Right atrium auricular region (tissue), 2 donors: ENCODE measurements at places on chromosomes 13 and 19. TPM values are rescaled to one million over a fixed set of nuclear protein-coding genes. Genes with fewer than 3 reads are reported as not detected.

GRCh38 chr19:31890230-31890629, 455.2 kb upstream of the ZNF507 start:
- H3K4me3 ChIP-seq = no peak overlapping the region
- H3K4me1 ChIP-seq = no peaks in the 10 kb centered on the region
- H3K27me3 ChIP-seq = no peaks in the 10 kb centered on the region
- no peak overlapping the region for H3K27ac ChIP-seq
- H3K36me3 ChIP-seq = no peaks in the 10 kb centered on the region

TMEM259 gene
- total RNA-seq = 129 TPM

TMEM59L gene
- total RNA-seq = 2.2 TPM

SAFB2 gene
- total RNA-seq = 16.1 TPM

PRR22 gene
- total RNA-seq = 0.67 TPM

DNA sequence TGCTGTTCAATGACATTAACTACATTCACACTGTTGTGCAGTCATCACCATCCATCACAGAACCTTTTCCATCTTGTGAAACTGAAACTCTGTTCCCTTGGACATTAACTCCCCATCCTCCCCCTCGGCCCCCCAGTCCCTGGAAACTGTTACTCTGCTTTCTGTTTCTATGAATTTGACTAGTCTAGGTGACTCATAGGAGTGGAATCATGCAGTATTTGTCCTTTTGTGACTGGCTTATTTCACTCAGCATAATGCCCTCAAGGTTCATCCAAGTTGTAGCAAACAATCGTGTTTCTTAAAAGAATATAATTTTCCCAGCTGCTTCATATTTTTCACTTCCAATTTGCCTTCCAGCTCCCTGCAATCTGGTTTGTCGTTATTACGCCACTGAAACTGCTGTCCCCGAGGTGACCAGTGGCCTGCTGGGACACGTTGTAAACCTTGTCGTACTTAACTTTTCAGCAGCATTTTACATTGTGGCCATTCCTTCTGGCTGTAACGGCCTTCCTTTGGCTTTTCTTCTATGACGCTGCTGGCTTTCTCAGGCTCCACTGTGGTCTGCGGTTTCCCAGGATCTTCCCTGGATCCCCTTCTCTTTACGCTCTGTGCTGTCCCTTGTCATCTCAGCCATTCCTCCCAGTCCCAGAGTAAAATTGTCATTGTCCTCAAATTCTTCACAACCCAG, 74.0 kb downstream of the DHRS12 start:
- H3K27ac ChIP-seq = peak overlapping the region; percentile 66
- no peak overlapping the region for H3K4me3 ChIP-seq
- peak; percentile 85 for DNase-seq

- no peaks in the 10 kb centered on the region for H3K27me3 ChIP-seq
- H3K36me3 ChIP-seq = no peaks in the 10 kb centered on the region
- DNase-seq = no peak
- no peaks in the 10 kb centered on the region for H3K4me1 ChIP-seq
- no peak overlapping the region for H3K27ac ChIP-seq
Measured at GRCh38 chr13:63542770-63543169, 2127.1 kb upstream of the PCDH20 start.

GRCh38 chr13:51618626-51619025, 34.4 kb downstream of the WDFY2 start:
- no peaks in the 10 kb centered on the region for H3K27me3 ChIP-seq
- peaks cover 42% of the 10 kb centered on the region for H3K4me1 ChIP-seq
- H3K4me3 ChIP-seq = no peak overlapping the region
- H3K36me3 ChIP-seq = no peaks in the 10 kb centered on the region

- H3K4me3 ChIP-seq = no peak overlapping the region
- no peak for DNase-seq
- H3K4me1 ChIP-seq = no peaks in the 10 kb centered on the region
Measured at GRCh38 chr13:110319397-110319773, 12.3 kb downstream of the COL4A2 start.

KIR3DL2 gene
- not detected for total RNA-seq

PTGIR gene
- 7.0 TPM for total RNA-seq

- no peak overlapping the region for H3K4me3 ChIP-seq
- no peak for DNase-seq
- H3K27ac ChIP-seq = no peak overlapping the region
- H3K4me1 ChIP-seq = no peaks in the 10 kb centered on the region
- H3K36me3 ChIP-seq = no peaks in the 10 kb centered on the region
Measured at GRCh38 chr13:84137292-84137691, 255.0 kb upstream of the SLITRK1 start.

DNA sequence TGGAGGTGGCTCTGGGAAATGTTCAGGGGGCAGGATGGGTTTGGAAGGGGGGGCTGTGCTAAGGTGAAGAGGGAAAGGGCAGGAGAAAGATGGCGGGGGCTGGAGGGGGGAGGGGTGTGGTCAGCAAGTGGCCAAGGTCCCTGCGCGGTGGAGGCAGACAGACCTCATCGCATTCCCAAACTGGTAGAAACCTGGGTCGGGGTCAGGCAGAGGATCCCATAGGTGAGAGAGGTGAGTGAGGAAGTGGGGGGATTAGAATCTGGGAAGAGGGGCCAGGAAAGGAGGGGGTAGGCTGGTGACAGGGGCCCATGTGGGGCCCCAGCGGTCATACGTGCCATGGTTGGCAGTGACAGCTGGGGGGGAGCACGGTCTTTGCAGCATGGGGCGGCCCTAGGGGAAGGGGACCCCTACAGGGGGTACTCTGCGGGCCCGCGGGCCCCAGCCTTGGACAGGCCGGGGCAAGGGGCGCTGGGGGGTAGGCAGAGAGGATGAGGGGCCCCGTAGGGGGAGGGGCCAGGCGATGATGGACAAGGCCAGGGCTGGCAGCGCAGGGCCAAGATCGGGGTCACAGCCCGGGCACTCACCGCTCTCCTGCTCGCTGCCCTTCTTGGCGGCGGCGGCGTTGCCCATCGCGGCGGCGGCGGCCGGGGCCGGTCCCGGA, 514 bp downstream of the PRKACA start:
- DNase-seq = no peak
- peak overlapping the region; percentile 96 for H3K27ac ChIP-seq
- H3K4me3 ChIP-seq = peak overlapping the region; percentile 94
- H3K4me1 ChIP-seq = peaks cover 74% of the 10 kb centered on the region

ISOC2 gene
- 92.2 TPM for total RNA-seq

GRCh38 chr19:17766543-17767131, 15.4 kb downstream of the FCHO1 start:
- H3K27ac ChIP-seq = no peak overlapping the region
- H3K4me1 ChIP-seq = peaks cover 10% of the 10 kb centered on the region
- H3K27me3 ChIP-seq = no peaks in the 10 kb centered on the region
- DNase-seq = peak; percentile 82

DNA sequence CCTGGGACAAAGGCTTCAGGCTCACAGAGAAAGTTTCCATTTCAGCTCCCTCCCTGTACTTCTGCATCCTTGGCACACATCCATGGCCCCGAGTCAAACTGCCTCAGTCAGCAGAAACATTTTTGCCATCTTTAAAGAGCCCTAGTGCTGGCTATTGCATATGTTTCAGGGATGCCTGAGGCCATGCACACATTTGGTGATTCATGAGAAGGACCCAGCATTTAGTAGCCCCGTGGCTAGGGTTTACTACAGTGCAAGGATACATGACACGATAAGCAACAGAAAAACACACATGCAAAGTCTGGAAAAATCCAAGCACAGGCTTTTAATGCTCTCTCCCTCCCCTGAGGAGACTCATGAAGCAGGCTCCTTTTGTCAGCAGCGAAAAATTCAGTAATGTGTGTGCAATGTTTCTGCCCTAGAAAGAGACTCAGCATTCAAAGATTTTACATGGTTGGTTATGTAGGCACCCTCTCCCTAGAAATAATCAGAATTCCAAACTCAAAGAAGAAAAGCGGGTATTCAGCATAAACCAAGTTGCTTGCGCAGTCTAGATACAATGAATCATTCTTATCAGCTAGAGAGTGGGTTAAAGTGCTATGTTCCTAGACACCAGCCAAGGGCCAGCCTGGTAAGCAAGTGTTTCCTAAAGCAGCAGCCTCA, 17.6 kb downstream of the ACOD1 start:
- no peaks in the 10 kb centered on the region for H3K36me3 ChIP-seq
- H3K4me1 ChIP-seq = peaks cover 10% of the 10 kb centered on the region
- peak; percentile 68 for DNase-seq
- H3K4me3 ChIP-seq = no peak overlapping the region
- H3K27me3 ChIP-seq = no peaks in the 10 kb centered on the region
- H3K27ac ChIP-seq = no peak overlapping the region

DNA sequence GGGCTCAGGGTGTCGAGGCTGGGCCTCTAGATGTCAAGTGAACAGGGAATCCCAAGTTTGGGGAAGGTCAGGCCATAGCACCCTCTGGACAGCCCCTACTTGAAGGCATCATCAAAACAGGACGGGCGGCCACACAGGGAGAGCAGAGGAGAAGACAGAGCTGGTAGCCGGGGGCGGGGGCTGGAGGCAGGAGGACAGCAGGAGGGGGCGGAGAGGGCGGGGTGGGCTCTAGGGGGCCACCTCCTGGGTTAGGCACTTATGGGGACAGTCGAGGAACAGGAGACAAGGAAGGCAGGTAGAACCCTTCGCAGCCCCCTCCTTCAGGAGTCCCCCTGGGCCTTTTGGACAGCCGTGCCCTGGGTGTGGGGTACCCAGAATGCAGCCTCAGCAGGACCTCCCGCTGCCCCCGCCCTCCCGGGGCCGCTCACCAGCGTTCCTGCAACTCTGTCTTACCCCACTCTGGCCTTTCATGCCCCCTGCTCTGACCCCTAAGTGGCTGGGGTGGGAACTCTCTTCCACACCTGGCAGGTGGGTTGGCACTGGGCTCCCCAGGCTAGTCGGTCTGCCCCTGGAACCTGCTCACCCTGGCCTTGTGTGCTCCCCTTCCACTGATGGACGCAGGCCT, 5.8 kb downstream of the SSBP4 start:
- no peaks in the 10 kb centered on the region for H3K27me3 ChIP-seq
- peak overlapping the region; percentile 77 for H3K27ac ChIP-seq
- H3K4me1 ChIP-seq = no peaks in the 10 kb centered on the region
- no peak for DNase-seq

IL11 gene
- not detected for total RNA-seq

DNA sequence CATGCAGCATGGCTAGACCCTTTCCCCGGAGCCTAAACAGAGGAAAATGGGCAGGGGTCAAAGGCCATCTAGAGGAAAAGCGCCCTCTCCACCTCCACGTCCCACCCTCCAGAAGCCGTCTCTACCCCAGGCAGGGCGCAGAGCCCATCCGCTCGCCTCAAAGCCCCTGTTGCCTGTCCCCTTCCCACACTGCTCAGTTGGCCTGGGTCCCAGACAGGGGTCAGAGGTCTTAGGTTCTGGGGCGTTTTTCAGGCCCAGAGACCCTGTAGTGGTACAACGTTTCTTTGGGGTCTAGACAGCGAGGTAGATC, 285 bp downstream of the TMEM143 start:
- H3K36me3 ChIP-seq = no peaks in the 10 kb centered on the region
- DNase-seq = peak; percentile 58
- H3K27me3 ChIP-seq = no peaks in the 10 kb centered on the region
- H3K4me3 ChIP-seq = peak overlapping the region; percentile 50
- H3K4me1 ChIP-seq = peaks cover 6% of the 10 kb centered on the region

- no peak within 1 kb of the TSS for H3K4me3 ChIP-seq
- DNase-seq = no peak
- no peaks in the 10 kb centered on the region for H3K36me3 ChIP-seq
- H3K4me1 ChIP-seq = no peaks in the 10 kb centered on the region
Measured at GRCh38 chr19:5839065-5840017, at the start of gene FUT6. Gene FUT6, minus strand, starts transcription at chr19:5839702. Its CDS starts 7,135 bp downstream, at chr19:5832567.

MADCAM1 gene
- not detected for total RNA-seq

DNA sequence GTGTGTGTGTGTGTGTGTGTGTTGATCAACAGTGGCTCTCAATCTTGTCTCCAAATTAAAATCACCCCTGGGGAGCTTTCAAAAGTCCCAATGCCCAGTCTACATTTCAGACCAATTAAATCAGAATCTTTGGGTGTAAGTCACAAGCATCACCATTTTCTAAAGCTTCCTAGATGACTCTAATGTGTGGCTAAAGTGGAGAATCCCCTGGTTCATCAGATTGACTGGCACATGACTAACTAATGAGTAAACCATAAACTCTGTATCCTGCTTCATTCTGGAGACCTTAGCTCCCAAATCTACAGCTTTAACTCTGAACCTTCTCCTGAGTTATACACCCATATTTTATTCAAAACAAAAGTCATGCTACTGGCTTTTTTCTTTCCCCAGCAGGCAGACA, 131.3 kb downstream of the SUCLA2 start:
- no peaks in the 10 kb centered on the region for H3K4me1 ChIP-seq
- H3K36me3 ChIP-seq = no peaks in the 10 kb centered on the region
- H3K4me3 ChIP-seq = no peak overlapping the region

DNA sequence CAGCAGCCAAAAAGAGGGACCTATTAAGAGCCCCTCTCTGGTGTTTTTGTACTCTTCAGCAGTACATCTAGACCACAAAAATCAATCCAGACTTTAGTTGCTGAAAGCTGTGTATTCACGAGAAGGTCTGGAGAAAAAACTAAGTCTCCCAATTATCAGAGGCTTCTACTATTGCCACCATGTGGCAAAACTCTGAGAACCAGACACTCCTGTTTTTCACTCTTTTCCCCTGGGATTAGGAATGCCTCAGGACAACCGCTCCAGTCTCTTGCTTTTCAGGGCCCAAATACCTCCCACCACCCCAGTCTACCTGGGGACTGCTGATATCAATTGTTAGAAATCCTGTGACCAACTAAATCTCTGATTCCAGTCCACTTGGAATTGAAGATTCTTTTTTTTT, 30.1 kb upstream of the OBI1 start:
- no peaks in the 10 kb centered on the region for H3K36me3 ChIP-seq
- H3K4me3 ChIP-seq = no peak overlapping the region
- H3K4me1 ChIP-seq = no peaks in the 10 kb centered on the region

SLAIN1 gene
- total RNA-seq = 21.9 TPM

GRCh38 chr13:44146138-44146537, 227.5 kb upstream of the SERP2 start:
- peaks cover 17% of the 10 kb centered on the region for H3K4me1 ChIP-seq
- no peak for DNase-seq
- H3K36me3 ChIP-seq = no peaks in the 10 kb centered on the region
- no peak overlapping the region for H3K27ac ChIP-seq
- no peak overlapping the region for H3K4me3 ChIP-seq
- no peaks in the 10 kb centered on the region for H3K27me3 ChIP-seq

DNA sequence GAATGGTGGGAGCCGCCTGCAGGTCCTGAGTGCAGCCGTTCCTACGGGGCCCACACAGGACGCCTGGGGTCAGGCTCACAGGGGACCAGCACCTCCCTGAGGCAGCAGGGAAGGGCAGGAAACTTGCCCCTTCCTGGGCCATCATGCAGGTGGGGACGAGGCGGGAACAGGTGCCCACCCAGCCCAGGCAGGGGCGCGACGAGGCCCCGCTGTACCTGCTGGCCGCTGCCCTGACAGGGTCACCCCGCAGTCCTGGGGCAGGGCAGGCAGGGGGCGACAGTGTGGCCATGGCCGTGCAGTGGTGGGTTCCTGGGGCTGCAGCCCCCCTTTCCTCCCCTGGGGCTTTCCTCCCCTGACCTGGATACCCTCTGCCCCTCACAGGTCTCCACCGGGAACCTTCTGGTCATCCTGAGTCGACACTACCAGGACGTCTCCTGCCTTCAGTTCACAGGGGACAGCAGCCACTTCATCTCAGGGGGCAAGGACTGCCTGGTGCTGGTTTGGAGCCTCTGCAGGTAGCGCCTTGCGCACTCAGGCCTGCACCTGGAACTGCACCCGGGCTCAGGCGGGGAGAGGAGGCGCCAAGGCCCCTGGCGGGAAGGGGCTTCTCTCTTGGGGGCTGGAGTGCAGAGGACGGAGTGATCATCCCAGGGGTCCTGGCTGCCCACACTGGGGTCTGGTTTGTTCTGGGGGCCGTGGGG, 5.4 kb downstream of the WDR18 start:
- H3K4me3 ChIP-seq = no peak overlapping the region
- no peak overlapping the region for H3K27ac ChIP-seq
- DNase-seq = no peak
